Stimulated activated CD8-positive, alpha-beta memory T cell treated with anti-CD3 and anti-CD28 coated beads, Interleukin-15, amount 100 ng/mL, for 48 hours (primary cell): ENCODE measurements at places on chromosomes 7 and 10.

- DNase-seq: no peak
Measured at GRCh38 chr7:28272461-28272877, 91.9 kb upstream of the JAZF1 start.

DNA sequence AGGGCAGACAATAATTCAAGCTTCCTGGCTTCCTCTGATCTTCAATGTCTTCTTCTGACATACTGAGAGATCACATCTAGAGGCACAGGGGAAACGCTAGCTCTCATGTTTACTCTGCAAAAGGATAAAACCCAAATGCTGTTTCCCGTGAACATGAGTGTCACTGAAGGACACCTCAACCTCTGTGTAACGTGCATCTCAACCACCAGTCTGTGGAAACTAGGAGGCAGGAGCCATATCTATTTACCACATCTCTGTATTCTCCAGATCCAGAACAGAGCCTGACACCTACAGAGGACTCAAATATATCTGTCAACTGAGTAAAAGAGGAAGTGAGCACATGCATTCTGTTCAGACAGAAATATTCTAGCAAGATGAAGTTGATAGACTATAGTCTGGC, 140.3 kb upstream of the TARP start:
- DNase-seq: no peak

DNA sequence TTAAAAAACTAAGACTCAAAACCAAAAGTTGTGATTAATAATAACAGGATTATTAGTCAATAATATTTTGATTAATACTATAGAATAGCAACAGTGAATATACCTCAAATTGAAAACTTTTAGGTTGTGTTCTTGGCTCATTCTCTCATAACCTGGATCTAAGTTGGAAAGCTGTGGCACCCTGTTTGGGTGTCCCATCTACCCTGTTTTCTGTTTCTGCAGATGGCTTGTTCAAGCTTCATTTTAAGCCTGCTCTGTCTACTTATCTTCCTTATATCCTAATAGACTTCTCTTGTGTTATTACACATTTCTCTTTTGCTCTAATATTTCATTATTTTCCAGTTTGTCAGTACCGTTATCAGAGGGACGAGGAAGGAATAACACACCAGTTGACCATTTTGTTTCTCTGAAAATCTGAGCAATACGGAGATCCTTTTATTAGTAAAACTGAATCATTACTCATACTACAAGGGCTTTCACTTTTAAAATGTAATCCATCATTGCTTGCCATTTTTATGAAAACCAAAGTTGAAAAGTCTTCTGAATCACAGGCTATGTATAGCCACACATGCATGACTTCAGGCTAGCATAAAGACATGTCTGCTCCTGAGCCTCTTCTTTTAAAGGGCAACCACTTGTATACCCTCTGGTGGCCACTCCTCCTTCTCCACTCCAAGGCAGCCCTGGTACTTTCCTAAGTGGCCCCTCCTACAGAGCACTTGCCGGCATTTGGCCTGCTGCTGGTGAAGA, 22.3 kb downstream of the COX15 start:
- DNase-seq: no peak

DNA sequence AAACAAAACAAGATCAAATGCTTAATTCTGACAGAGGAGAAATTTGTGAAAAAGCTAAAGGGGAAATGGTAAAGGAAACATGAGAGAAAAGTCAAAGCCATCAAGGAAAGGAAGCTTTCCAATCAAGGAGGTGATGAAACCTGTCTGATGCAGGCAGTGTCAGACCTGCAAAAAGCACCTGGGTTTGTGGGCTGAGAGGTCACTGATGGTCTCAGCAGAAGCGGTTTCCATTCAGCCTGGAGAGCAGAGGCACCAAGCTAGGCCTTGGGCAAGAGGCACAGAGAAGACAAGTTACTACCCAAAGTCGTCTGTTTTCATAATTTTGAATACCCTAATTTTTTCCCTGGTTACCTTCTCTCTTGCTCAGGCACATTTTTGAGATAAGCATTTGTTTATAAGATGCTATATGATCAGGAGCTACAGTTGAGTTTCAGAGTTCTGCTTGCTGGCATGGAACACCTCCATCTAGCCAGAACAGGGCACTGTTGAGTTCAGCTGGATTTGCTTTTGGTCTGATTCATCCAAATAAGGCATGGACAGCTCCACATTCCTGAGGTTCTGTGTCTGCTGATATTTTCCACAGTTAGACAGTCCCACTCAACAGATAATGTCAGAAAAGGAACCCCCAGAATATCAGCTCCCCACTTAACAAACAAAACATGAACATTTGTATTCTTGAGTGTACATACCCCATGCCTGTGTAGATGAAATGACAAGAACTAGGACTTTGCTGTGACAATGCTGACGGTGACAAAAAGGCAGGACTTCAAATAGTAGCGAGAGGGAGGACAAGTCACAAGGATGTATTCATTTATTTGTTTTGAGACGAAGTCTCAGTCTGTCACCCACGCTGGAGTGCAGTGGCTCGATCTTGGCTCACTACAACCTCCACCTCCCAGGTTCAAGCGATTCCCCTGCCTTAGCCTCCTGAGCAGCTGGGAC, 4.9 kb upstream of the PPIA start:
- DNase-seq: no peak

DNA sequence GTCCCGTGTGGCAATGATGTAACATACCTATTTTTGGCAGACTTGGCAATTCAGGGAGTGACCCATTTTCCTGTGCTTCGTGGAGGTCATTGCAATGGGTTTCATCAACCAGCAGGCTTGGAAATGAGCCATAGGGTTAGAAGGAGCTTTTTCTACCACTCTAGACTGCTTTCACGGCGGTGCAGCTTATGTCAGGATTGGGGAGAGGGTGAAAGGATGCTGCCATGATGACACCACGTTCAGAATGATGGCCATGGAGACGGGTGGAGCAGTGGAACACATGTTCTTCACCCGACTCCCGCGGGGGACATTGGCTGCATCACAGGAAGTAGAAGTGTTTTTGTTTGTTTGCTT, 220.2 kb downstream of the EMX2 start:
- no peak for DNase-seq

DNA sequence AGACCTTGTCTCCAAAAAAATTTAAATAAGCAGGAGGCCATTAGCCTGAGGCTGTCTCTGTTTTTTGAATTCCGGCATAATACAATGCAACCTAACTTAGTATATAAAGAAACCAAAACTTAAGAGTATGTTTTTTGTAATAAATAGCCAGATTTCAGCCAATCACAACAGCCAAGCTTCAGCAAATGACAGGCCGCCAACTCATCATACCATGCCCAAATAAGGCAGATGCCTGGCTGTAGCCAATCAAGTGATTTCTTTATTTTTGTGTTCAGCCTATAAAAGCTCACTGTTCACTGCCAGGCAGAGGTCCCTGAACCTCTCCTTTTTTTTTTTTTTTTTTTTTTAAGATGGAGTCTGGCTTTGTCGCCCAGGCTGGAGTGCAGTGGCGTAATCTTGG, 12.7 kb upstream of the PURB start:
- no peak for DNase-seq

DNA sequence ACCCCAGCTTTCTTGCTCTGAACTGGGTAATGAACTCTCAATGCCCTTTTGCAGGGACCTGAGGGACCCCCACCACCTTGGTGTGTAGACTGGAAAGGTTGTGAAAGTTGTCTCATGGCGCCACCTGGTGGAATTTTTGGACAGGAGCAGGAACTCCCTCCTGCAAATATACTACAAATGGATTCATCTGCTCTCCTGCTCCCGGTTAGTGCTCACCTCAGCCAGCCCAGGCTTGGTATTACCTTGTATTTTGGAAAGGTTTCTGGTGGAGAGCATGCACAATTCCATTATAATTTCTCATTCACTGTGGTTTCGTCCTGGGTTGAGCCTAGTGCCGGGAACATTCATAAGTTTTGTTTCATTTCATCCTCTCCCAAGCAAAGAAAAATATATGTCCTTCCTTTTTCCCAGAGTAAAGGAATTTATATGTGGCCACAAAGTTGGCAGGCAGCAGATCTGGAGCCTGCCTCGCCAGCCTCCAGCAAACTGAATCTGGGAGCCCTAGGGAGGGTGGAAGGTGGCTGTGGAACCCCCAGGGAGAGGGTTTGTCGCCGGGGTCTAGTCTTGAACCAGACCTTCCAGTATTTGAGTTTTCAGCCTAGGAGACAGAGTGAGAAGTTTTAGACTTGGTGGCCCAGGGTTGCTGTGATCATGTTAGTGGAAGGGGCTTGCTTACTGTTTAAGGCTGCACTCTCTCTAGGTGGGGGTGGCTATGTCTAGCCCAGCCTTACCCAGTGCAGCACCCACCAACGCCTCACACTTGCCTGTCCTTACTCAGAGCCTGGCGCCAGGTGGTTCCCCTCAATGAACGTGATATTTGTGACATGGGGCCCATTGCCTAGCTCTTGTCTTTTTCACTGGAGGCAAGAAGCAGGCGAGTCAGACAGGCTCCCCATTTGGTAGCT, 9.5 kb downstream of the FAM241B start:
- no peak for DNase-seq

DNA sequence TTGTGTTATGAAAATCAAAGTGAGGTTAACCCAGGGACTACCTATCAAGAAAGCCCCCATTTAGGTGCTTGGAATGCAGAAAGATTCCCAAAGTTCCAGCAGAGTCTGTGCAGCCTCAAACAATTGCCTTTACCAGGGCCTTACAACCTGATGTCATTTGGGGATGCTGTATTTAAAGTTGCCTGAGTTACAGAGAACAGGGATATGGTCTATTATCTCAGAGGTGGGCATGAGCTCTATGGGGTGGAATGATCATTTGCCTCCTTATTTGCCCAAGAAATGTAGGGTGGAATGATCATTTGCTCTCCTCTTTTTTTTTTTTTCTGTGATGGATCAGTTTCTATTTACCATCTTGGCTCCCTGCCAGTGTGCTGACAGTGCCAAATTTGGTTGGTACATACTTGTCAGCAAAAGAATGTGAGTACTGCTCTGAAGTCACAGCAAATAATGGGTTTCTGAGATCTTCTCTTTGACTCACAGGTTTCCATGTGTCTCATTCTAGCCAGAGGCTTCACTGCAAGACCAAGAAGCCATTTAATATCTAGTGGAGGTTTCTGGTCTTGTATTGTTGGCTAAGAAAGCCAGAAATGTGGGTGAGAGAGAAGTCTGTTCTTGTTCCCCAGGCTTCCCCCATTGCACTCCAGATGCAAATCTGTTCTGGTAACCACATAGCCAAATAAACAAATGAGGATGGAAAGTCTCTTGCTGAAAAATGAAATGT, 45.5 kb upstream of the ZNRF2 start:
- no peak for DNase-seq

GRCh38 chr7:87853237-87853864, 22.8 kb downstream of the SLC25A40 start:
- DNase-seq: no peak

DNA sequence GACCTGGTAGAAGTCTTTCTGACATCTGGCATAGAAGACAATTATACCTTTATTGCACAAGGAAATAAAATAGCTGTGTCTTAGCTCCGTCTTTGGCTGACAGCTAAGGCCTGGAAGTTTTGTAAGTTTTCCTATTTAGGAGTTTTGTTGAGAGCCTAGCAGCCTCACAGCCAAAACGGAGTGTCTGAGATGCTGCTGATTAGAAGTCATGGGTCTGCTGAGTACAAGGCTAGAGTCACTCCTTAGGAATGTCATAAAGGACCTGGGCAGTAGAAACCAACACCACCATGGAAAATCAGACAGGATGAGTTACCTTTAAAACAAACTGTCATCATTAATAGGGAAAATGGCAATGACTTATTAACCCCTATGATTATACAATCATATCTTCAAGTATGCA, 442.5 kb downstream of the KCNMA1 start:
- DNase-seq: no peak

- DNase-seq: no peak
Measured at GRCh38 chr10:132468216-132468615, 69.4 kb upstream of the INPP5A start.

- no peak for DNase-seq
Measured at GRCh38 chr10:117441812-117442443, 66.7 kb upstream of the PDZD8 start.

DNA sequence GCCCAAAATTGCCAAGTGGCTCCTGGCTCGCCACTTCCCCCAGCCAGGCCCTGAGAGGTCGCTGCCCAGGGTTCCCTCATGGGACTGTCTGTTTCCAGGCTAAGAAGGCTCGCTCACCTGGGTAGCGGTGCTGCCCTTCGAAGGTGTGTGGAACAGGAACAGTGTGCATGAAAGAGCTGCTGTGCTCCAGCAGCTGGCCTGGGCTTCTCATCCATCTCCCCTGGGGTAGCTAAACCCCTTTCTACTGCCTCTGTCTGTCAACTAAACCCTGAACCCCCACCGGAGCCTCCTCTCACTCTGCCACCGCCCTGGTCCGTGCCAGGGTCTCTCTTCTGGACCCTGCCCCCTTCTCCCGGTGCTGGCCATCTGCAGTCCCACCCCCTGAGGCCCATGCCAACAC, 152.9 kb downstream of the EBF3 start:
- no peak for DNase-seq
